RWPE1 (cell line): ENCODE measurements at places on chromosomes 4 and X.
A peak's percentile ranks its signal among the peaks of the same experiment; 100 is the strongest.

DNA sequence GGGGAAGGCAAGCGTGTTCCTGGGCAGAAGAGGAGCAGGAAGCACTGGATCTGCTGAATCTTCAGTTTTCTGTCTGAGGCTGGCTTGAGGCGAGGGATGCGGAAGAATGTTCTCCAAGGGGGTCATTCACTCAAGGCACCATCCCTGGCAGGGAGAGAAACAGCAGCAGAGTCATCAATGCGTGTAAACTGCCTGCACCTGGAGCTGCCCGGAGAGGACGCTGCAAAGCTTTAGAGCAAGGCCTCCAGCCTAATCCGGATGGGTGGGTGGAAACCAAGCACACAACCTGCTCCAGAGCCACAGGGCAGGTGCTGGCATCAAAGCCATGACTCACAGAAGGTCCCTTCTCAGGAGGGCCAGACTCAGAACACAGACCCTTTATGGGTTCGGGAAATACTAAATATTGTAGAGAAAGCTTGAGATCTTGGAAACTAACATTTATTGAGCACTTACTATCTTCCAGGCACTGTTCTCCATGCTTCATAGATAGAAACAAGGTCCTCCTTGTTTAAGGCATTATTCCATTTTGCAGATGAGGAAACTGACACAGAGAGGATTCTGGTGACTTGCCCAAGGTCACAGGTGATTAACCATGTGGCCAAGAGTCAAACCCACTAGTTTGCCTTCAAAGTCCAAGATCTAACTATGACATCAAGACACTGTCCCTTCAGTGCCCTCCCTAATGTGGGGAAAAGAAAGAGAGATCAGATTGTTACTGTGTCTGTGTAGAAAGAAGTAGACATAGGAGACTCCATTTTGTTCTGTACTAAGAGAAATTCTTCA, 7.7 kb downstream of the PROM1 start:
- DNase-seq, result no peak

- no peak for DNase-seq
These were observed 45.0 kb downstream of the TMEM47 start for GRCh38 chrX:34612036-34612435.

GRCh38 chrX:49829016-49829415, at the start of gene PAGE4:
PAGE4 (plus strand) TSS chrX:49829303; CDS start chrX:49830429, 1,126 bp downstream.
- DNase-seq, result no peak

- DNase-seq, result peak; percentile 78
These were observed 39.3 kb upstream of the TXK start for GRCh38 chr4:48173056-48173991.

DNA sequence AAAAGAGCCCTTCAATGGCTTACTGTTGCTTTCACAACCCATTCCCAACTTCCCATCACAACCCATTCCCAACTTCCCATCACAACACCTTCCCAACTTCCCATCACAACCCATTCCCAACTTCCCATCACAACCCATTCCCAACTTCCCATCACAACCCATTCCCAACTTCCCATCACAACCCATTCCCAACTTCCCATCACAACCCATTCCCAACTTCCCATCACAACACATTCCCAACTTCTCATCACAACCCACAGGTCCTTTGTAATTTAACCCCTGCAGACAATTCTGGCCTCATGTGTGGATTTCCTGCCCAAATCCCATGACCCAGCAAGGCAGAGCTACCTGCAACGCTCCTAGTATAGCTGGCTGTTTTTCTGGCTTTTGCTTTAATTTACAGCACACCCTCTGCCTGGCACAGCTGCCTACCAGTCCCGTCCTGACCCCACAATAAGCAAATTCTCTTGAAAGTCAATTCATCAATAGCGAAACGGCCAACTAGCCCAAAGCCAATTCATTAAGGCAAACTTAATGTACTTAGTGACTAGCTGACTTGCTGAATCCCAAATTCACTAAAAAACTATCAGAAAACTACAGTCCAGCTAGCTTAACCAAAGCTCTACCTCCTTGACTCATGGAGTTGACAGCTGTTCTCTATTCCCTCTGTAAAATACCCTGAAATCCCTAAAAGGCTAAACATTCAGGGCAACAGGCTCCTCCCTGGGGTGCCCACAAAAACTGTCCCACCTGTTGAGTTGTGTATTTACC, 75.6 kb downstream of the AFAP1 start:
- DNase-seq, result no peak

DNA sequence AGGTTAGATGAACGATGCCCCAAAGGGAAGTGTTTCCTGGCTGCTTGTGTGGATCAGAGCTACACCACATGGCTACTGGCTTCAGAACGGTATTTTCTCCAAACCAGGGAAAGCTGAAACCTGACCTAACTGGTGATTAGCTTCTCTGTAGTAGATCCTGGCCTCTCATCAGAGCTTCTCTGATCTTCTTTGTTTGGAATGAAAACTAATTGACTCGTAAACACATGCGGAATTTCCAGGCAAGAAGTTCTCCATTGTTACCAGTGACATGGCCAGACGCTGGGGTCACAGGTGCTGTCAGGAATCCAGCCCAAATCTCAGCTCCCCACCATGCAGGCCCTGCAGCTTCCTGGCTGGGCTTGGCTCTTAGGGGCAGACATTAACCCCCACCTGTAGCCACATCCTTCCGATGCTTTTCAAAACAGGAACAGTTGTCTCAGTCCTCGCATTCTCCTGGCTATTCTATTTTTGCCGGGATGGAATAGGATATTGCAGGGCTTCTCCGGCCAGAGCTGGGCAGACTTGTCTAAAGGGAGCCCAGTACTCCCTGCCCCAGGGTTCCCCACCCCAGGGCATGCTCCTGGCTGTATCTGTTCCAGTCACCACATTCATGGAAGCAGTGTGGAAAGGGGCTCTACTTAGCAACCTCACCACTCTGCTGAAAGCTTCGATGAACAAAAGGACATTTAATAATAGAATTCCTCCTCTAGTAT, 305.4 kb upstream of the F9 start:
- DNase-seq, result no peak

GRCh38 chr4:87196146-87196545, 24.3 kb downstream of the KLHL8 start:
- no peak for DNase-seq

DNA sequence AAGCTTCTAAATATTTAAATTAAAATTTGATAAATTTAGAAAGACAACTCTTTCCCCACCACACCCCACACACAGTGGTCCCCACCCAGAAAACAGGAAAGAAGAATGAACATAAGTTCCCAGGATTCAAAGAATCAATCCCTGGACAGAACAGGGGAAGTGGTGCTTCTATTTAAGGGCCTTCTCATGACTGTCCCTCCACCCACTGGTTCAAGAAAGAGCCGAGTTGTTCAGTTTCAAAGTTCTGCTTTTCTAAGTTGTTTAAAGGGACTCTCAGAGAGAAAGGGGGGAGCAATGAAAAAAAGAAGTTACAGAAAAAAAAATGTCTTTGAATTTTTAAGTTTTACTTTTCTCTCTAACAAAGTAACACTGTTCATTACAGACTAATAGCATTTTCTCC, 195.8 kb downstream of the PDGFC start:
- DNase-seq, result no peak

- DNase-seq, result no peak
These were observed 443.2 kb downstream of the INPP4B start for GRCh38 chr4:142402900-142403299.

- DNase-seq, result no peak
These were observed 58.2 kb downstream of the PPM1K start for GRCh38 chr4:88226143-88226542.

GRCh38 chr4:88075336-88075735, 67.9 kb downstream of the PKD2 start:
- no peak for DNase-seq

- DNase-seq, result no peak
These were observed 38.8 kb downstream of the BTC start for GRCh38 chr4:74755486-74755885.

- DNase-seq, result peak; percentile 10
These were observed 151.0 kb downstream of the SH2D1A start for GRCh38 chrX:124497386-124497785.

DNA sequence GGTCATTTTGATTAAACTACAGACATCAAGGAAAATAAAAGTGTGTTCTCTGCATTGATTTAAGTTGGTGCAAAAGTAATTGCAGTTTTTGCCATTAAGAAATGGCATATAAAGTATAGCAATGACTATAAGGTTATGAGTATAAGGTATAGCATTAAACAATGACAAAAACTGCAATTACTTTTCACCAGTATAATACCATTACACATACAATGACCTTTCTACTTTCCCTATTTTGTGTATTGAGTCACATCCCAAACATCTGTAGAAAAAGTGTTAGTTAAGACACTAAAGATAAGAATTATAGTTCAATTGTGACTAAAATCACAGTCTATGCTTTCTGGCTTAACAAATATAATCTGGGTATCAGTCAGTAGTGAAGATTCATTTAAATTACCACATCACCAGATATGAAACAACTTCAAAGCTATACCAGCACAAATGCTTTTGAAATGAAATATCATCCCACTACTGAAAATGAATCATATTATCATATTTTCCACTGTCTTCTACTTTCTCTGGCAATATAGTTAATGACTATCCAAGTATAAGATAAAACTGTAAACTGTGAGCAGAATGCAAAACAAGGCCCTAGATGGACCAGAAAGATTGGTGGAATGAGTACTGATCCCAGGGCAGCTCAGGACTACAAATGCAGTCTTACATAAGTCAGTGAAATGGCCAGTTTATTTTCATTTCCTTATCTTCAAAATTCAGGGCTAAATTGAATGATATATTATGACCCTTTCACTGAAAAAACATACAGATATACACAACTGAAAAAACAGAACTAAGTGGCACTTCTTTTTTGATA, 241.1 kb downstream of the ANTXR2 start:
- no peak for DNase-seq

DNA sequence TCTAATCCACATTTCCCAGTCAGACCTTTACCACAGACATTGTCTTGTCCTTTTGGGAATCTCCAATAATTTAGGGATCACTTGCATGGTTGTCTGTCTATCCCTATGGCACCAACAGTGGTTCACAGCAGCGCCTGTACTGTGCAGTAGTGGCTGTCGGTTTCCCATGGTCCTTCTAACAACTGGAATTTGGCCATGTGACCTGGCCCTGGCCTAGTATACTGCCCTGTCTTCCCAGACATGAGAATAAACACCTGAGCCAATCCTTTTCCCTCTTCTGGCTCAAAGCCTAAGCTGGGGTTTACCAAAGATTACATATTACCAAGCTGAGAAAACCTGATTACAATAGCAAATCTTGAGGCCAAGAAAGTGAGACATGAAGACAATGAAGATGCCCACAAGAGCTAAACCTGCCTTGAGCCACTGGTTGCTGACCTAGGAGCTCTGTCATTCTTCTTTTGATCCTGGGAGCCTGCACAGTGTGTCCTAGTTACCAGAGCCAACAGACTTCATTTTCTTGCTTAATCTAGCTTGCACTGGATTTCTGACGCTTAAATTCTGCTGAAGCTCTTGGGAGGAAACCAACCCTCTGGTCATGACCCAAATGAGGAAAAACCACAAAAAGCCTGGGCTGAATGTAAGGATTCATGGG, 92.1 kb downstream of the SCD5 start:
- no peak for DNase-seq

- DNase-seq, result peak; percentile 9
These were observed 61.7 kb upstream of the GUCY1A1 start for GRCh38 chr4:155604718-155605626.

DNA sequence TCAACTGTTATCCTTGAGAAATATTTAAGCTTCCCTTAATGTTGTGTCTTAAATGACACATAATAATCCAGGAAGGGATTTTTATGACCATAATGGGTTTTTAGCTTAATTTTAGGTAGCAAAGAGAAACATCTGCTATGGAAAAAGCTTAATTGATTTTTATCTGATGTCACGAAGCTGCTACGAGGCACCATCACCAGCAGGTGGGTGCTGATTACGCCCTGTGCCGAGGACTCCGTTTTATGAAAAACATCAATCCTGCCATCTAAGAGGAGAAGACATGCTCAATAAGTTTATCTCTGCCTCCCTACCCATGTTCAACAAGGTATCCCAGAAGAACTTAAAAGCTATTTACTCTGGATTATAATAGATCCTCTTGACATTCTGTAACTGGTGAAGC, 280.6 kb upstream of the ZFP42 start:
- DNase-seq, result no peak

GRCh38 chr4:77960367-77960766, 96.8 kb upstream of the FRAS1 start:
- DNase-seq, result no peak

GRCh38 chr4:40199999-40200874, 3.4 kb downstream of the RHOH start:
- no peak for DNase-seq

- peak; percentile 78 for DNase-seq
These were observed 33.0 kb downstream of the CCNG2 start for GRCh38 chr4:77190053-77190452.

DNA sequence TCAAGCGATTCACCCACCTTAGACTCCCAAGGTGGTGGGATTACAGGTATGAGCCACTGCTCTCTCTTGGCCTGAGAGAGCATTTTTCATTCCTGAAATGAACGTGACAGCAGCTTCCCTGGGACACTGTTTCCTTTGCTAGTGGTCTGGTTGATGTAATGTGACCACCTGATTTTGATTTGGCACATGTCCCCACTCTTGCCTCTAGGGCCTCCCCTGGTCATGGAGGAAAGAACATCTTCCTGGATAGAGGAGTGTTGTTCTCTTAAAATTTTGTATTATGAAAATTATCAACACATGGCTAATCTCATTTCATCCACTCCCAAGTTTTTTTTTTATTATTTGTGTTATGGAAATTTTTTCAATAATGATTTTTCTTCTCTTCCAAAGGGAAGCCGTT, 23.8 kb downstream of the SLC9B2 start:
- no peak for DNase-seq

- DNase-seq, result peak; percentile 40
These were observed 11.8 kb downstream of the DGKQ start for GRCh38 chr4:961351-962230.

GRCh38 chrX:9786798-9787635, 788 bp downstream of the SHROOM2 start:
- DNase-seq, result no peak

DNA sequence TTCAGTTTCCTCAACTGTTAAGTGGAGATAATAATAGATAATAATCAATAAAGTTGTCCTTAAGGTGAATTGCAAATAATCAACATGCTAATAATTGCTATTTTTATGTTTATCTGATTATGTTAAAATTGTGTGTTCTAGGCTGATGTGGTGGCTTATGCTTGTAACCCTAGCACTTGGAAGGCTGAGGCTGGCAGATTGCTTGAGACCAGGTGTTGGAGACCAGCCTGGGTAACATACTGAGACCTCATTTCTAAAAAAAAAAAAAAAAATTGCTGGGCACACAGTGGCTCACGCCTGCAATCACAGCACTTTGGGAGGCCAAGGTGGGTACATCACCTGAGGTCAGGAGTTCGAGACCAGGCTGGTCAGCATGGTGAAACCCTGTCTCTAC, 175.2 kb downstream of the GC start:
- DNase-seq, result no peak
